Stimulated activated CD4-positive, alpha-beta T cell treated with anti-CD3 and anti-CD28 coated beads, Interleukin-4, amount 100 ng/mL, for 4 hours (primary cell): ENCODE measurements at places on chromosomes 2 and 18.
A peak's percentile ranks its signal among the peaks of the same experiment; 100 is the strongest.

DNA sequence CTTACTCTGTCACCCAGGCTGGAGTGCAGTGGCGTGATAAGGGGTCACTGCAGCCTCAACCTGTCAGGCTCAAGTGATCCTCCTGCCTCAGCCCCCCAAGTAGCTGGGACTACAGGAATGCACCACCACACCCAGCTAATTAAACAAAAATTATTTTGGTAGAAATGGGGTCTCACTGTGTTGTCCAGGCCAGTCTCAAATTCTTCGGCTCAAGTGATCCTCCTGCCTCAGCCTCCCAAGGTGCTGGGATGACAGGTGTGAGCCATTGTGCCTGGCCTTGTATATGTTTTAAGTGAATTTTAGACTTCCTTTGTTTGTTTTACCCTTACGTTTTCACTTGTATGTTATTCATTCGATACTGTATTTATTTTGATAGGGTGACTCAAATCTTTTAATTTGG, 34.7 kb upstream of the ITSN2 start:
- DNase-seq = no peak

- no peak for DNase-seq
Measured at GRCh38 chr2:20444993-20445910, 1.6 kb upstream of the RHOB start.

DNA sequence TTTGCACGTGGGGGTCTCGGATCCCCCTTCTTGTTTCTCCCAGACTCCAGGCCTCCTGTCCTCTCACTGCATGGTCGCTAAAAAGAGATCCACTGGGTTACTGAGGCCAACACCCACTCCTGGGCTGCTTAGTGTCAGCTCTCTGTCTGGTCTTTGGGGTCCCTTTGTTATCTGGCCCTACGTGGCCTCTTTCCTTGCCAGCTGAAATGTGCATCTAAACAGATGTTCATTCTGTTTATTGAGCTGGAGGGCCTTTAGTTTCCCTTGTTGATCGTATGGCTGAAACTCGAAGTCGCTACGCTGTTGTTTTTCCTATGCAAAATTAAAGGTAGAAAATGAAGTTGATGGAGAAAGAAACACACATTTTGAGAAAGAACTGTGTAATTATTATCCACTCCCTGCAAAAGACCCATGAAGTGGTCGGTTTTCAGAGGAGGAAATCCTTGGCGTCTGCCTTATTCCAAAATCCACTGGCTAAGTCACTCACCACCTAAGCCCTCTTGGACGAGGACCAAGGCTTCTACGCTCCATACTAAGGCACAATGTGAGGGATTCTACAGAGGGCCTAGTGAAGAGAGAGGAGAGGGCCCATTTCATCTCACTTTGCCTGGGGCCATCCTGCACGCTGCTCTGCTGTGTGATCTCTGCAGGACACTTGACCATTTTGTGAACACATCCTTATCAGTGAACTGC, 105.3 kb downstream of the GLI2 start:
- no peak for DNase-seq

DNA sequence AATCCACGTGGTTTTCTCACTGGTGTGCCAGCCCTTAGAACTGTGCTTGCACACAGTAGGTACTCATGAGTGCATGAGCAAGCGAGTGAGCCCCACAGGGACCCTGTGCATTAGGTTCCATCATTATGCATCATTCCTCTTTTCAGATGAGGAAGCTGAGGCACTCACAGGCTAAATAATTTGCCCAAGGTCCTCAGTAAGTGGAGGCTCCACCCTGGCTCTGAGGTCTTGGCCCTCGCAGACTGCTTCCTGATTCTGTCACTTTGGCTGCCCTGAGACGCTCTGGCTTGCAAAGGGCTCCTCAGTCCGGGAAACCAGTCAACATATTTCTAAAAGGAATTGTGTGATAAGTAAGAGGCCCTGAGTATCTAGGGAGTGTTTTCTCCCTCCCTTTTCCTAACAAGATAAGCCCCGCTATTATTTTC, 71.7 kb downstream of the IL1R2 start:
- DNase-seq = no peak

DNA sequence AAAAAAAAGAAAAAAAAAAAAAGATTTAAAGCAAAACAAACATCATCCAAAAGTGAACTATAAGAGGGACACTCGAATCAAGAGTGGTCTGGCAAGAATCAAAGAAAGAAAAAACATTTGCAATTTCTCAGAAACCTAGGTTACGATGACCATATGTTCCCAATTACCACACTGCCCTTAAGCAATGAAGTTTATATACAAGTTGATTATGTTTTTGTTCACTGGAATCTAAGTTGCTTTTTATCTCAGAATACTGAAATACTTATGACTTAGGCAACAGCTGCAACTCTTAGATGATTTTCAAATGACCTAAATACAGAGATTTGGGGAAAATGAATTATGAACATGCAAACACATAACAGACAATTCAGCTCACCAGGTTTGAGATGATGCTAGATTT, 597.1 kb upstream of the CHAC2 start:
- DNase-seq = no peak

DNA sequence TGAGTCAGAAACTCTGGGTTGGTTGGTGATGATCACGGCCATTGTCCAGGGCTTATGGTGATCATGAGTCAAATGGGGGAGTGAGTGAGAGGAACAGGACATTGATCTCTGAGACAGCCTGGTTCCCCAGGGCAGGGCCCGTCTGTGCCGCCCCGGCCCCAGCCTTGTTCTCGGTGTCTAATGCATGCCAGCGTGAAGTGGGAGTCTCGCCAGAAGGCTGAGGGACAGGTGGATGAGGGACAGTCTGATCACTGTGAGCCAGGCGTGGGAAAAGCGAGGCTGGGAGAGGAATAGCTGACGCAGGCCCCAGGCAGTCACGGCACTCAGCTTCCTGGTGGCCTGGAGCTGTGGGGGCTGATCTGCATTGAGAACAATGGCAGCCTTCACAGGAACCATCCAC, 208.3 kb upstream of the HDAC4 start:
- no peak for DNase-seq

GRCh38 chr2:189199797-189200196, 20.2 kb upstream of the COL5A2 start:
- DNase-seq = no peak

DNA sequence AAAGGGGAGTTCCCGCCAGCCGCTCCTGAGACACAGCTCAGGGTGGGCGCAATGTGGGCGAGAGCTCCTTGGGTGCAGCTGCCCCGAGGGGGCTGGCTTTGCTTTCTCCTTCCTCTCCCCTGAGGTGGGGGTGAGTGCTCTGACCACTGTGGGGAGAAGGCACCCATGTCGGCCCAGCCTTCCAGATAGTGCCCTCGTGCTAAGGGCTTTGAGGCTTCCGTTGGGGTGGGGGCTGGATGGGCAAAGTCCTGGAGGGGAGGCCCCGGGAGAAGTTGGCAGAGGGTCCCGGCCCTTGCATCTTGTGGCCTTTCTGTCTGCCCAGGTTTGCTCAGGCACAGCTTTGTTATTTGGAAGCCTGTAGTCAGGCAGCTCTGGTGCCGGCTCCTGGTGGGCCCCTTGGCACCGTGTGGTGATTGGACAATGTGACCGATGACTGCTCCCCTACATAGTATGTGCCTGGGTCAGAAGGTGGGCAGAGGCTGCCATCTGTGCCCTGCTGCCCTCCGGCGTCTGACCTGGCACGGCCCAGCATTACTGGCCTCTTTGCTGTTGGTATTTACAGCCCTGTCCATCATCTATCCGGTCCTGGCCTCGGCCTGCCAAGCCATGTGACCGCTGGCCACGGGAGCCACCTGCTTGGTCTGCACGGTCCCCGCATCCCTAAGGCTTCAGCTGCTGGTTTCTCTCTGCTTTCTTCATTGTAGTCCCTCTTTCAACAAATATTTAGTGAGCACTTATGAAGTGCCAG, 50.8 kb downstream of the TWIST2 start:
- DNase-seq = no peak

DNA sequence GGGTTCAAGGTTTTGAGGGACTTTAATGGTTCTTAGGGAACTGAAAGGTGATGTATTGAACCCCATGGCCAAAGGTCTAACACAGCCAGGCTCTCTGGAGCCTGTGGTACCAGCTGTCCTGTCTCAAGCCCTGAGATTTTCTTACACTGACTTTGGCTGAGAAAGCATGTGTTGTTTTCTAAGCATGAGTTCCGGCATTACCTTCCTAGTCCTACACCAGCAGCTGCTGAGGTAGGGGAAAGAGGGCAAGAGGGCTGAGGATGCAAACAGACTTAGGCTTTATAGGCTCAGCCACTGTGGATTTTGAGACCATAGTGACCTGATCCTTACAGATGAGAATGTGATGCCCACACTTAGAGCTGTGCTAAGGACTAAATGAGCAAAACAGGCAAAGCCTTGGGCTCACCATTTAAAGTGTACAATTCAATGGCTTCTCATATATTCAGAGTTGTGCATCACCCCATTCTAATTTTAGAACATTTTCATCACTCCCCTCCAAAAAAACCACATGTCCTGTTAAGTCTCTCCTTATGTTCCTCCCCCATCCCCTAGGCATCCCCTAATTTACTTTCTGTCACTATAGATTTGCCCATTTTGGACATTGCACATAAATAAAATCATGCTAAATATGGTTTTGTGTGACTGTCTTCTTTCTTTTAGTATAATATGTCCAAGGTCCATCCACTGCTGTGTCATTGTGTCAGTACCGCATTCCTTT, 99.7 kb upstream of the OTOS start:
- DNase-seq = no peak

- DNase-seq = peak; percentile 65
Measured at GRCh38 chr2:27754138-27754588, 17.4 kb upstream of the MRPL33 start.

GRCh38 chr2:135226961-135227360, 174.9 kb downstream of the RAB3GAP1 start:
- DNase-seq = no peak

DNA sequence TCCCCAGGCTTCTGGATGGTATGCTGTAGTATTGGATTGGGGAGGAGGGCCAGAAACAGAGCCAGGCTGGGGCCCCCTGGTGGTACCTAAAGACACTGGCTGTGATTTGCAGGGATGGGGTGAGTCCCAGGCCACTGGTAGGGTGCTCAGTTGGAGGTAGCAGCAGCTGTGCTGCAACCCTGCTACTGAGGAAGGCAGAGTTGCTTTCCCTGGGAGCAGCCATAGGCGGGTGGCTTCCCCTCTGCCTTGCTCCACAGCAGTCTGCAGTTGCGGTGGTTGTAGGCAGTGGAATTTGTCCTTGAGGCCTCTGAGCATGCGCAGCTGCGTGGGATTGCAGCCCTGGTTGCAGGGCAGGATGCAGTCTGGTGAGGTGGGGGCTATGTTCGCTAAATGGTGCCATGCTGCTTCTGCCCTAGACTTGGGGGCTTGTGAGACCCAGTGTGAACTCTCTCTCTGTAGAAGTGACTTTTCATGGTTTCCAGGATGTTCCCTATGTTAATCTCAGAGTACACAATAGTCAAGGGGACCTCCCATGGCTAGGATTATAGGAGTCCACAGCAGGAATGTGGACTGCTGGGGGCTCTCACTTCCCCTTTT, 443.5 kb downstream of the XIRP2 start:
- no peak for DNase-seq

- DNase-seq = peak; percentile 50
Measured at GRCh38 chr2:110853516-110853915, 121.1 kb downstream of the ACOXL start.

DNA sequence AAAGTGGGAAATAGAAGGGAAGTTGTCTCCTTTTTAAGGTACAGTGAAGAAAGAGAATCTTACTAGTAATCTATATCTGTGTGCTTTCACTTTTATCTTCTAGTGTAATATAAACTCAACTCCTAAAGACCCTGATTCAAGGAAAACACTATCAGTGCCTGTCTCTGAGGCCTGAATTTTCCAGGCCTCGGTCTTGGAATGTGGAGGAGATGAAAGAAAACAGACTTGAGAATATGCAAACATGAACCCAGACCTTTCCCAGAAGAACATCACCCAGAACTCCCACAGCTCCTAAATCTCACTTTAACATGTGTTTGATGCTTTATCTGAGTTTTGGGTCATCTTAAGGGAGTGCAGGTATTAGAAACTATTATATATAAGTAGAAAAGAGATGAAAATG, 51.8 kb downstream of the EPB41L5 start:
- no peak for DNase-seq

DNA sequence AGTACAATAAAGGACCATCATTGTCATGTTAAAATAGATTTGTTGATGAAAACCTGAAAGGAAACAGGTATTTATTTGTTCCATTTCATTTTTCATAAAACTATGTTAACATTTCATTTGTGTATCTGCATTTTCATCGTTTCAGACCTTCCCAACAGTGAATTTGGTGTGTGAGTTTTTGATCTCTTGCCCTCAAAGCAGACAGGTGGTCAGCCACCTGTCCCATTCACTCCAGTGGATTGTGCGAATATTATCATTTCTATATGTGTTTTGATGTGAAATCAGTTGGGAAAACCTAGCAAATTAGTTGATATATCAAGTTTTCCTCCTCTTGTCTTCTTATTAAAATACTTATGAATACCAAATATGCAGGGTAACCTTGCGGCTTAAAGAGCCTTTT, 25.4 kb upstream of the ATP5MC3 start:
- no peak for DNase-seq

GRCh38 chr2:201258666-201259615, 1.4 kb upstream of the CASP8 start:
- DNase-seq = no peak

- no peak for DNase-seq
Measured at GRCh38 chr18:54181856-54182602, 42.4 kb downstream of the MBD2 start.

GRCh38 chr2:137049518-137049917, 284.2 kb downstream of the THSD7B start:
- DNase-seq = no peak

DNA sequence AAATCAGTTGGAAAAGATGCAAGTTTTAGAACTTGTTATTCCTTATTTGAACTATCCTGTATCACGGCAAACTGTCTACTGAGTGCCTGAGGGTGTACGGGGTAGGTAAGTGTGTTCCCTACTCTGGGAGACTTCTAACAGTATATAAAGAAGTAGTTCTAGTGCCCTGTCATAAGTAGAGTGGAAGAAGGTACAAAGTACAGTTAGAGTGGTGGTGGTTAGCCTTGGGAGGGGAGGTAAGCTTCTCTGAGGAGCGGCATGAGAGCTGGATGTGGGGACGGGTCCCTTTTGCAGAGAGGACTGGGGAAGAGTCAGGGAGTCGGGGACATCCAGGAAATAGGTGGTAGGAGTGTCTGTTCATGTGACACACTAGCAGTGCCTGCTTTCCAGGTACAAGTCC, 48.5 kb downstream of the DGKD start:
- no peak for DNase-seq

DNA sequence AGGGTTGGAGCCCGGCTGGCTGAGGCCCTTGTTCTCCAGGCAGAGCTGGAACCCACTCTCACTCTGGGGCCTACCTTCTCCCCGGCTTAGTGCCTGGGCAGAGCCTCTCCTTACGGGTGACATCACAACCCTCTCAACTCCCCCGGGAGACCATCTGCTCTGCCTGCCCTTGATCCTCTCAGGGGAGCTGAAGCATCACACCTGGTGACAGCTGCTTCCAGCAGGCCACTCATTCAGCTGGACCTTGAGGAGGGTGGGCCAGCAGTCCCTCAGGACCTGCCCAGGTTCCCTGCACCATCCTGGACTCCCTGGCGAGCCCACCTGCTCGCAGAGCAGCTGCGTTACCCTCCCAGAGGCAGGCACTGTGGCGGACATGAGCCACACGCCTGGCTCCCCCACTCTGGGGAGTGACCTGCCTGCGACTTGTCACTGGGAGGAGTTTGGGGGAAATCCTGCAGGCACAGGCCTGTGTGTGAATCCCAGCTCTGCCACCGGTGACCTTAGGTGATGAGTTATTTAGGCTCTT, 13.1 kb downstream of the HS6ST1 start:
- no peak for DNase-seq

- no peak for DNase-seq
Measured at GRCh38 chr2:168526641-168527040, 70.6 kb downstream of the CERS6 start.
